PC-9 (cell line): ENCODE measurements at places on chromosomes 3 and 15. TPM values are rescaled to one million over a fixed set of nuclear protein-coding genes. Genes with fewer than 3 reads are reported as not detected.
A peak's percentile ranks its signal among the peaks of the same experiment; 100 is the strongest.

TTC21A gene
- 9.0 and 9.5 TPM in 2 replicates for total RNA-seq

DNA sequence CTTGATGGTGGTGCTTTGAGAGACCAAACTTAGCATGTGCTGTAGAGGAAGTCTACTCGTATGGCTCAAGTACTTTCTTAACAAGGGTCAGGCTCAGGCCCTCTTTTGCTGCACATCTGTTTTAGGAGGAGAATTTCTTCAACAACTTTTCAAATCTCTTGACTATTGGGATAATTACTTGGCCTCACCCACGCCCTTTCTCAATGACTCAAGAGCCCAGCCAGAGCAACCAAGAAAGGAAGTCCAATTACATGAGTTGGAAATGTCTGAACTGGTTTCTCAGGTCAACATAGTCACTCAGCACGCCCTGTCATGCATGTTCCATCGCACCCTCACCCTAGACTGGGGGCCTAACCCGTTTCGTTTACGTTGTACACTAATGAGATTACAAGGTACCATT is 44.8 kb upstream of the UMPS start:
- H3K4me3 ChIP-seq = no peak overlapping the region
- no peaks in the 10 kb centered on the region for H3K4me1 ChIP-seq
- no peak for DNase-seq
- no peaks in the 10 kb centered on the region for H3K36me3 ChIP-seq

GRCh38 chr3:32990116-32990515 is 38.7 kb downstream of the CCR4 start:
- H3K4me3 ChIP-seq = no peak overlapping the region
- H3K4me1 ChIP-seq = no peaks in the 10 kb centered on the region
- H3K27ac ChIP-seq = no peak overlapping the region

COL6A5 gene
- not detected in 2 replicates for total RNA-seq

DNA sequence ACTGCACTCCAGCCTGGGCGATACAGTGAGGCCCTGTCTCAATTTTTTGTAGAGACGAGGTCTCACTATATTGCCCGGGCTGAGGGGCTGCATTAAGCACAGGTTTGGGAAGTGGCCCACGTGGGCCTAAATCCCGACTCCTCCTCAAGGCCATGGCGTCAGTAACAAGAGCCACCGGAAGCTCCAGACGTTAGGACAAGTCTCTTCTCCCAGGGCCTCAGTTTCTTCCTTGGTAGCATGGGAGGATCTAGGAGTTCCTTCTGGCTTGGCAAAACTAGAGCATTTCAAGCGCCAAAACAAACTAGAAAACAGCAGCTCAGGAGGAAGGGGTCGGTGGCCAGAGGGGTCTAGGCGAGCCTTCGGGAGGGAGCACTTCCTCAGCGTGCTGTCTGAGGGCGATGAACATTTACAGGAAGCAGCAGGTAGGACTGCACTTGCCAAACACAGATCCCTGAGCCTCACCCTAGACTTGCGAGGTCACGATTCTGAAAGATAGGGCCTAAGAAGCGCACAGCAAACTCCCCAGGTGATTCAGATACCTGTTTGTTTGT is 536 bp downstream of the SNAPC5 start:
- H3K27me3 ChIP-seq = no peaks in the 10 kb centered on the region
- peaks cover 36% of the 10 kb centered on the region for H3K36me3 ChIP-seq
- peaks cover 20% of the 10 kb centered on the region for H3K4me1 ChIP-seq
- peak overlapping the region; percentile 77 for H3K27ac ChIP-seq
- no peak for DNase-seq

- no peak overlapping the region for H3K4me3 ChIP-seq
- peaks cover 48% of the 10 kb centered on the region for H3K27me3 ChIP-seq
- H3K4me1 ChIP-seq = no peaks in the 10 kb centered on the region
- no peak overlapping the region for H3K27ac ChIP-seq
- no peak for DNase-seq
Measured at GRCh38 chr3:50453907-50454306, 49.5 kb downstream of the CACNA2D2 start.

DNA sequence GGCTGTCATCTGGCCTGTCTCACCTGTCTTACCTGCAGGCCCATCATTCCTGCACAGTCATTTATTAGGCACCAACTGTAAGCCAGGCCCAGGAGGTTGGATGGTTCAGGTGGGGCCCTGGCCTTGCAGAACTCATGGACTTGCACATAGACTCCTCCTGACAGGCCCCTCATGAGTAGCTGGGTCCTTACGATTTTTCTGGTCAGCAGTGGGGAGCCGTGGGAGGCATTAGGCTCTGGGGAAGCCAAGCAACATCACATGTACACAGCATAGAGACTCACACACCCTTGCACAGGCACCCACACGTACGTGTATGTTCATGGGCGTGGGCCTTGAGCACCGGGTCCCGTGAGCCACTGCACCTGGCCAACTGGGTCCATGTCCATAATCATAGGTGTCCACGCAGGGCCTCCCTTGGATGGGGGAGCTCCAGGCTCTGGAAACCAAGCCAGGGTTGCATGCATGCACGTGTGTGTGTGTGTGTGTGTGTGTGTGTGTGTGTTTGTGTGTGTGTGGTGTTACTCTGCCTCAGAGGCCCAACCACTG is 20.3 kb downstream of the CISH start:
- DNase-seq = no peak
- H3K27ac ChIP-seq = no peak overlapping the region
- H3K4me1 ChIP-seq = no peaks in the 10 kb centered on the region

DNA sequence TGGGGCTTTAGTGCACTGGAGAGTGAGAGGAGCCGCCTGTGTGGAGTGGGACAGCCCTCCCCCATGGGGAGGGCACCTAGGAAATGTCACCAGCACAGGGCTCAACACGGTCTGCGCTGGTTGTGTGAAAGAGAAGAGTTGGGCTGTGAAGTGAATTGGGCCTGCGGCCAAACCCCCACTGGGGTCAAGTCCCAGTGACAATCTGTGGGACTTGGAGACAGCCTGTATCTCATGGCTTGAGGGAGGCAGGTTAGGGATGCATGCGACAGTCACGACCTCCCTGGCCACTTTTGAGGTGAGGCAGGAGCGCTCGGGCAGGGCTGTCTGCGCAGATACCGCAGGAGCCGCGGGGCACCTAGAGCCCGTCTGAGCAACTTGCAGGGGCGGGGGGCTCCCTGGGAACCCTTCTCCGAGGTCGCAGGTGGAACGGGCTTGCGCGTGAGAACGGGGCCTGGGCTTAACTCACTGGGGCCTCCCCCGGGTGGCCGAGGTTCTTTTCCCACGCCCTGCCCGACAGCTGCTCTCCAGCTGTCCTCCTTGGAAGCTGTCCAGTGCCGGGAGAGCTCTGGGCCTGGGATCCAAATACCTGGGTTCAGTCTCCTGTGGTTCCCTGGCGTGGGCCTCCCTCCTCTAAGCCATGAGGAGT is 77.4 kb downstream of the SNRK start:
- H3K4me1 ChIP-seq = no peaks in the 10 kb centered on the region
- H3K4me3 ChIP-seq = no peak overlapping the region
- no peaks in the 10 kb centered on the region for H3K36me3 ChIP-seq

NOX5 gene
- total RNA-seq = 0.85 and 1.5 TPM in 2 replicates

CFAP20DC gene
- total RNA-seq = 6.7 and 7.1 TPM in 2 replicates

- no peaks in the 10 kb centered on the region for H3K4me1 ChIP-seq
- DNase-seq = no peak
- H3K4me3 ChIP-seq = no peak overlapping the region
- H3K27ac ChIP-seq = no peak overlapping the region
- no peaks in the 10 kb centered on the region for H3K27me3 ChIP-seq
Measured at GRCh38 chr3:47057212-47057671, 77.8 kb downstream of the NBEAL2 start.

GRCh38 chr15:81302701-81303109 is 21.2 kb downstream of the STARD5 start:
- H3K27me3 ChIP-seq = 0 out of 2 replicates have a peak, but pooled peaks cover 11% of the 10 kb centered on the region
- no peaks in the 10 kb centered on the region for H3K36me3 ChIP-seq
- H3K4me3 ChIP-seq = no peak overlapping the region
- H3K4me1 ChIP-seq = no peaks in the 10 kb centered on the region

- no peak overlapping the region for H3K4me3 ChIP-seq
- no peaks in the 10 kb centered on the region for H3K36me3 ChIP-seq
- H3K27ac ChIP-seq = no peak overlapping the region
- DNase-seq = no peak
Measured at GRCh38 chr3:127674101-127674721, 1.5 kb downstream of the ABTB1 start.

GRCh38 chr15:57329582-57330367 is 46.5 kb upstream of the CGNL1 start:
- DNase-seq = no peak
- H3K4me3 ChIP-seq = no peak overlapping the region
- no peaks in the 10 kb centered on the region for H3K36me3 ChIP-seq
- no peaks in the 10 kb centered on the region for H3K27me3 ChIP-seq
- H3K4me1 ChIP-seq = no peaks in the 10 kb centered on the region; the same call in 1 of the 2 replicates
